ENCODE measurements at places on chromosomes 4 and X.

DNA sequence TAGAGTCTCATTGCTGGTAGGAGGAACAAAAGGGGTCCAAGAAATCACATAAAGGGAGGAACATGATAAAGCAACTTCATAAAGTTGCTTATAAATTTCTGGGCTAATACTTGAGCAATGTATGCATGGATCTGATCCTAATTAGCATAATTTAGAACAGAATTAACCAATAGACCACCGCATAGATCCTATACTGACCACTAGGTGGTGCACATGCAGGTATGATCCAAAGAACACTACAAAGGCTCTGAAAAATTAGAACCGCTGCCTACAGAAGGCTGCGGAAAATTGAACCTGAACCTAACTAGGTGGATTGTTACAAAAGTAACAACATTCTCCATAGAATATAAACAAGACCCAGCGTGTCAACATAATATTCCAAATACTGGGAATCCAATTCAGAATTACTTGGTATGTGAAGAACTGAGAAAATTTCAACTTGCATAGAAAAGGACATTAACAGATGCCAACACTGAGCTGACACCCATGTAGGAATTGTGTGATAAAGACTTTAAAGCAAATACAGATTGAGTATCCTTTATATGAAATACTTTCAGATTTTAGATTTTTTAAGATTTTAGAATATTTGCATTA is 23.3 kb downstream of the BRCC3 start:
- peak; percentile 49 for DNase-seq

GRCh38 chr4:103853627-103854026 is 133.8 kb upstream of the TACR3 start:
- DNase-seq = peak; percentile 1

GRCh38 chrX:1027133-1027532 is 185.3 kb downstream of the CRLF2 start:
- no peak for DNase-seq

- DNase-seq = peak; percentile 63
Observed at GRCh38 chr4:110516106-110516922, 40.4 kb downstream of the ENPEP start.

DNA sequence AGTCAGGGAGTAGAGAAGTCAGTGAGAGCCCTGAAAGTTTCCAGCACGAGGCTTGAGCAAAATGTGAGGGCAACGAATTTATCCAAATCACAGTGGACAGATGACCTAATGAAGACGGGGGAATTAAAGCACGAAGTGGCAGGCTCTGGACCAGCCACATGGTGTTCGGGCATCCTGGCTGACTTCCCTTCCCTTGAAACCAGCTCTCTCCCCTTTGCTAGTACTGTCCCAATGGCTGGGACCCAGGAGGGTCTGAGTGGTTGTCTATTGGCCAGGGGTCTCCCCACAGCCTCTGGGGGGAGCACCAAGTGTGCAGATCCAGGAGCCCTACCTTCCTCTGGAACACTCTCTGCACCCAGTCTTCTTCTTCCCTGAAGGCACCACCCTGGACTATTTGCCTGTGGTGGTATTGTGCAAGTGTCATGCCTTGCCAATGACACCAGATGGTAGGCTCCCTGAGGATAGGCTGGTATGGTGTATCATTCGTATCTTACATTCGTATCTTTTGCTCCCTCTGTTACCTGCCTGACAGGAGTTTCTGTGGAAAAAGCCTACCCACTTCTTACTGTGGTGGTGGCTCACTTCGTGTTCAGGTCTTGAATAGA is 2.1 kb downstream of the APLN start:
- peak; percentile 17 for DNase-seq

- DNase-seq = no peak
Observed at GRCh38 chrX:31093639-31093975, 21.8 kb upstream of the FTHL17 start.

DNA sequence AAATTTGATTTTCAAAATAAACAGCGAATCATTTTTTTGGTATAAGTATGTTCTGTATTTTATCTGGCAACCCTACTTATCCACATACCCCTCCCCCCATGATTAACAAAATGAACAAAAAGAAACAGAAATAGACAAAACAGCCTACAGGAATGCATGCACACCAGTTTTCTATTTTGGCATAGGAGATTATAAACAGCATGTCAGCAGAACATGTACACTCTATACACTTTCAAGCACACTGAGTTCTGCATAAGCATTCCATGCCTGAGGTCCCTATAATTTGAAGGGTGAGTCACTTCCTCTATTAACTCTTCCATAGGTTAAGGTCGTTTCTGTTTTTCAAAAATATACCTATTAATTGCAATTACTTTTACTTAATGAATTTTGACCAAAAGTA is 28.0 kb upstream of the ZNF280C start:
- DNase-seq = no peak

- DNase-seq = no peak
Observed at GRCh38 chr4:186134861-186135260, 30.4 kb downstream of the FAM149A start.

DNA sequence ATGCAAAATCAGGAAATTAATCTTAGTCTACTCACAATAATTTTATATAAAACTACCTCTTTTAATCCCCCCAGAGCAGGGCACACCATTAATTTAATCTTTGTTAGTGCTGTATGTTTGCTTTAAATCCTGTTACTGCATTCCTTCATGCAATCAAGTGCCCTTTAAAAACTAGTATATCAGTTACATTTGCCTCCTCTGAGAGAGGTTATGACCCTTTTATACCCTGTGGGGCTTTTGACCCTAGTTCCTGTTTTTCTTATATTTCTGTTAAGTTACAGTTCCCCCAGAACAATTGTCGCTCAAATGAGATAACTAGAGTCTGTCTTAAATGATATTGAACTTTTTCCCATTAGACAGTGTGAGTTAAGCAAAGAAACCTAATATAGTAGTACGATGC is 46.2 kb downstream of the GPC4 start:
- no peak for DNase-seq

DNA sequence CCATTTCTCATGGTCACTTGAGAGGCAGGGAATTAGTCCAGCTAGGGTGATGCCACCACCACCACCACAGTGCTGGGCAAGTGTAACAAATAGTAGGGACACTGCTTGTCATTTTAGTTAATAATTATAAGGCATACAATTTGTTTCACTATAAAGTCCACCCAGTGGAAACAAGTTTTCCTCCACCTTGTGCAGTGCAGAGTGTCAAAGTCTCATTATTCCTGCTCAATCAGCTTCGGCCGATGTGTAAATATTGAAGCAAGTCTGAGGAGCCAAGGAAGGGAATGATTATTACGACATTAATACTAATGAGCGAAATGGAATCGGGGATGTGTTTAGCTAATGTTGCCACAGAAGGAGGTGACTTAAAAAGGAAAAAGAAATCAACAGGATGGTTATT is 340.4 kb downstream of the NKX6-1 start:
- no peak for DNase-seq

DNA sequence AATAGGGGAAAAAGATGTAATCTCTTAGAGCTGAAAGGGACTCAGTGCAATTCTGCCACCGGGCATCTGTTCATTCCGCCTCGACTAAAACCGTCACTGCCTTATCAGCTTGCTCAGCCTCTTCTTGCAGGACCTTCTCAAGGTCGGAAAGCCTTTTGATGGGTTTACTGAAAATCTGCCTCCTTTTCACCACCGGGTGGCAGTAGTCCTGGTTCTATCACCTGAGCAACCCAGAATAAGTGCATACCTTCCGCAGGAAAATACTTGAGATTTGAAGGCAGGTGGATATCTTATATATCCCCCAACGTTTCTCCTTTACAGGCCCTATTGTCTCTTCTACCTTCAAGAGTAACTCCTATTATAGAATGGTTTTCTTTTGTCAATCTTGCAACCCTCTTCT is 103.4 kb upstream of the PAK3 start:
- peak; percentile 19 for DNase-seq

DNA sequence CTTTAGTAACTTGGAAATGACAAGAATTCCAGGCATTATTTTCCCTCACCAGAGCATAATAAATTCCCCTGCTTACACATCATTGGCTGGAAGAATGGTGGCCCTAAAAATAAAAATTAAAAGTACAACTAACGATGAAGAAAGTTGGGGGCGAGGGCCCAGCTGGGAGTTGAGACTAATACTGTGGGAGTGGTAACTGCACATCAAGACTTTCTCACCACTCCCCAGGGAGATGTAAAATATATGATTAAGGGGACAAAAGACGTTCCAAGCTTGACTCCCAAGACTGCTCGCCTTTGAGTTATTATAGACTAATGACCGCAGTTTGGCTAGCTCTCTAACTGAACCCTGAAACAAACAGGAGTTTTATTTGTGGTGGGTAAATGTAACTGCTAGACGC is 30.0 kb downstream of the SMIM31 start:
- DNase-seq = no peak

DNA sequence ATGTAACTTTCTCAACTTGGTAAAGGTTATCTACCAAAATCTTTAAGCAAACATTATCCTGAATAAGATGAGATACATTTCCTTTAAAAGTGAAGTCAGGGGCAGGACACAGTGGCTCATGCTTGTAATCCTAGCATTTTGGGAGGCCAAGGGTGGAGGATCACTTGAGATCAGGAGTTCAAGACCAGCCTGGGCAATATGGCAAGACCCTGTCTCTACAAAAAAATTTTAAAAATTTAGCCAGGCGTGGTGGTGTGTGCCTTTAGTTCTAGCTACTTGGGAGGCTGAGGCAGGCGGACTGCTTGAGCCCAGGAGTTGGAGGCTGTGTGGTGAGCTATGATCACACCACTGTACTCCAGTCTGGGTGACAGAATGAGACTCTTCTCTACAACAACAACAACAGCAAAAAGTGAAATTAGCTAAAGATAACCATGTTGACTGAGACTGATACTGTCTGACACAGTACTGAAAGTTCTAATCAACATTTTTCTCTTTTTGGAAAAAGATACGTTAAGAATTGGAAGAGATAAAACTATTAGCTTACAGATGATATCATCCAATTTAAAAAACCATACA is 4.9 kb downstream of the DCAF16 start:
- no peak for DNase-seq

DNA sequence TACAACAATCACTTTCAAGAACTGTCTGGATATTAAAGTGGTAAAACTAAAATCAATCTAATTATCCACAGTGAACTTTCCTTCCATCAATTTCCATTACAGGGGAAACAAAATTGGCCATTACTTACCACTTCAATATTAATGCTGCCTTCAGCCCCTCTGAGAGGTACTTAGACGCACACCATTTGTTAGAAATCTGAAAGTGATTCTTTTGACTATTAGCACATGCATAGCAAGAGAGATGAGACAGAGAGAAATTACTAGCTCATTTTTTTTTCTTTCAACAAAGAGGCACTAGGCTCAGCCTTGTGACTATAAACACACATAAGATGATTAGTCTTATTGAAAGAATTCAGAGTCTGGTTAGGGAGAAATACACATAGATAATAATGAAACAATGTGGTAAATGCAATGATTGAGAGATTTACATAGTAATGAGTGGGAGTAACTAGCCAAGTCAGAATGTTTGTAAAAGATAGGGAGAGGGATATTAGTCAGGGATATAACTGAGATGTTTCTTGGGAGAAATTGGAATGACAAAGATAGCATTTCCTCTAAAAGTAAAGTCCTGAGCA is 93.3 kb downstream of the YIPF7 start:
- no peak for DNase-seq

DNA sequence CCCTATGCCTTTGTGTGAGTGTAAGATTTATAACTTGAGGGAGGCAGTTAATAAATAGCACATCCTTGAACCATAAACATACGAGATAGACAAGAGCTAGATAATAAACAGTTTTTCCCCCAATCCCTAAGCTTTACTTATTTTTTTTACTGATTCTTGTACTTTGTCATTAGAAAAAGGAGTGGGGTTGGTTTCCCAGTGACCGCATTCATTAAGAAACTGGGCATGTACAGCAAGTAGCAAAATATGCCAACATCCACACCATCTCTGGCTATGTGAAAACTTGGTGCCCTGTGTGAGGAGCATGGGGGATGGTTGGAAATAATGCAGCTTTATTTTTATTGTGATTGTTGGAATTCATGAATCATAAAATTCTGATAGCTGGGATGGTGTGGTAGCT is 176.2 kb downstream of the CBR4 start:
- DNase-seq = no peak

- peak; percentile 33 for DNase-seq
Observed at GRCh38 chrX:19576742-19577141, 61.4 kb upstream of the MAP3K15 start.

- peak; percentile 40 for DNase-seq
Observed at GRCh38 chr4:124803641-124804040, 91.1 kb upstream of the ANKRD50 start.

DNA sequence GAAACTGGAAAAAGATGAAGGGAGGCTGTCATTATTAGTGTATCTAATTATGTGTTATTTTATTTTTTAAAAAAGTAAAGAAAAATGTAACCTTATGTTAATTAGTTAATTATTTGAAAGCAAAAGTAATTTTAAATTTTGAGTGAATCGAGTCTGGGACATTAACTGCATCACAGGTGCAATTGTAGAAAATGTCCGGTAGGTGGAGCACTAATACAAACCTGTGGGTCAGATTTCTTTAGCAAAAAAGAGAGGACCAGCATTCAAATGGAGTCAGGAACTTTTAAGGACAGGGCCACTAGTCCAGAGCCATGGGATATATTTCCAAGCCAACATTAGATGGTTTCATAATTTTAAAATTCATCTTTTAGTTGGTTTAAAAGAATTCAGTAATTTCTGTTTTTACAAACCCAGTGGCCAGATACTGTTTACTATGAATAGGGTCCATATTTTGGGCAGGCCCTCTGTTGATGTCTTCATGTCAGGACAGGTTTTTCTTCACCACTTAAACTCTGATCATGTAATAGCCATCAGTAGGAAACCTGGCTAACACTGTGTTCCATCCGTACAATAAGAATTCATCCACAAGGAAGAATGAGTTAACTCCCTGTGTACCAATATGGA is 27.2 kb downstream of the BST1 start:
- DNase-seq = peak; percentile 62

- no peak for DNase-seq
Observed at GRCh38 chr4:27085396-27085795, 224.8 kb downstream of the STIM2 start.

- no peak for DNase-seq
Observed at GRCh38 chrX:39936886-39937770, 160.6 kb downstream of the BCOR start.

GRCh38 chrX:151912780-151913179 is at the start of gene MAGEA4:
Gene MAGEA4 (plus strand): TSS chrX:151912889. CDS start chrX:151923665, 10,776 bp downstream.
- DNase-seq = no peak
